ENCODE measurements at places on chromosomes 1 and 21.

DNA sequence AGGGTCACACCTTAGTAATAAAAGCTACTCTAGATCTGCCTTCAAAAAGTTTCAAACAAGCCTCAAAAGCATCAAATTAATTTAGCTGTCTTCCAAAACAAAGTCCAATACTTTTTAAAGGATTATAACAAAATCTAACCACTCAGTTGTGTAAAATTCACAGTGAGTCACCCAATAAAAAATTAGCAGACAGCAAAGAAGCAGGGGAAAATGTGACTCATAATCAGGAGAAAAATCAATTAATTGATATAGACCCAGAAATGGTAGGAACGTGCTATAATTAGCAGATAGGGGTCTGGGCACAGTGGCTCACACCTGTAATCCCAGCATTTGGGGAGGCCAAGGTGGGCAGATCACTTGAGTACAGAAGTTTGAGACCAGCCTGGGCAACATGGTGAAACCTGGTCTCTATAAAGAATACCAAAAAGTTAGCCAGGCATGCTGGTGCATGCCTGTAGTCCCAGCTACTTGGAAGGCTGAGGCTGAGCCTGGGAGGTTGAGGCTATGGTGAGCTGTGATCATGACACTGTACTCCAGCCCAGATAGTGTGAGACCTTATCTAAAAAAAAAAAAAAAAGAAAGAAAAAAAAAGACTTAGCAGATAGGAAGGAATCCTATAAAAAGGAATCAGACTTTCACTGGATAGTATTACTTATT is 8.1 kb upstream of the MYOG start:
- no peak for DNase-seq

DNA sequence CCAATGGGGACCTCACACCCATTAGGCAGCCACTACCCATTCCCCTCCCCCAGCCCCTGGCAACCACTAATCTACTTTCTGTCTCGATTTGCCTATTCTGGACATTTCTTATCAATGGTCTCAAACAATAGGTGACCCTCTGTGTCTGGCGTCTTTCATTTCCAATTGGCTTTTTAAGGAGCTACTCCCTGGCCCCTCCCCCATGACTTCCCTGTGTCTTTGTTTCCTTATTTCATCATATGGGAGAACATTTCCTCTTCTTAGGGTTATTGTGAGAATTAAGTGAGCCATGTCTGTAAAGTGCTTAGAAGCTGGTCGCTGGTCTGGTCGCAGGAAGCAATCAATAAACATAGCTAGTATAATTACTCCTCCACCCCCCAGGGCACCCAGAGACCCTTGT is 80.9 kb downstream of the SPSB1 start:
- no peak for DNase-seq

DNA sequence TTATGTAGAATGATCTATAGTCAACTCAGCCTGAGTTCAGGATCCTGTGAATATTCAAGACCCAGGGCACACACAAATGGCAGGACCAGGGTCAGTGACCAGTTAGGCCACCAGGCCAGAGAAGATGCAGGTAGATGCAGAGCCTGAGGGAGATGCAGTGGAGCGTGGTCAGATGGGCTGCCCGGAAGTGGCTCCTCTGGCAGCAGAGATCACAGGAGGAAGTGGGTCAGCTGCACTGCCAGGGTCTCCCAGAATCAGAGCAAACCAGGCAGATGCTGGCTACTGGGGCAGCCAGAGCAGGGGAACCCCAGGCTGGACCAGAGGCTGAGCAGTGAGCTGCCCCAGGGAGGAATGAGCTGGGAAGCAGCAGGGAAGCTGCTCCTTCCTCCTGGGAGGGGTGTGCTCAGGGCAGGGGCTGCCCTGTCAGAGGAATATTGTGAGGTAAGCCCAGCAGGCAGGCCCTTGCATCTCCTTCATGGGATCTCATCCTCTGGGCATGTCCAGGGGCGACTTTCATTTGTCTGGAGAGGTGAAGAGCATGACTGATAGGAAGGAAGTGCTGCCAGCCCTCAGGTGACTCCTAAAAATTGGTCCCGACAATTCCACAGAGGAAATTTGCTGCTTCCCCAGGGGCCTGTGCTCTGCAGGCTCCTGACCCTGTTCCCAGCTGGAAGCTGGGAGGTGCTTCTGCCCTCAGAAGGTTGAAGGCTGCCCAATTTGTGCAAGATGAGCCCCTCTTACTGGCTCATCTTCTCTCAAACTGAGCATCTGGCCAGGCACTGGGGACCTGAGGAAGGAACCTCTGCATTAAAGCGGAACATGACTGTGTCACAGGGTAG is 49.3 kb downstream of the STUM start:
- DNase-seq: no peak

GRCh38 chr1:38827318-38827717 is 32.3 kb downstream of the RRAGC start:
- DNase-seq: no peak

DNA sequence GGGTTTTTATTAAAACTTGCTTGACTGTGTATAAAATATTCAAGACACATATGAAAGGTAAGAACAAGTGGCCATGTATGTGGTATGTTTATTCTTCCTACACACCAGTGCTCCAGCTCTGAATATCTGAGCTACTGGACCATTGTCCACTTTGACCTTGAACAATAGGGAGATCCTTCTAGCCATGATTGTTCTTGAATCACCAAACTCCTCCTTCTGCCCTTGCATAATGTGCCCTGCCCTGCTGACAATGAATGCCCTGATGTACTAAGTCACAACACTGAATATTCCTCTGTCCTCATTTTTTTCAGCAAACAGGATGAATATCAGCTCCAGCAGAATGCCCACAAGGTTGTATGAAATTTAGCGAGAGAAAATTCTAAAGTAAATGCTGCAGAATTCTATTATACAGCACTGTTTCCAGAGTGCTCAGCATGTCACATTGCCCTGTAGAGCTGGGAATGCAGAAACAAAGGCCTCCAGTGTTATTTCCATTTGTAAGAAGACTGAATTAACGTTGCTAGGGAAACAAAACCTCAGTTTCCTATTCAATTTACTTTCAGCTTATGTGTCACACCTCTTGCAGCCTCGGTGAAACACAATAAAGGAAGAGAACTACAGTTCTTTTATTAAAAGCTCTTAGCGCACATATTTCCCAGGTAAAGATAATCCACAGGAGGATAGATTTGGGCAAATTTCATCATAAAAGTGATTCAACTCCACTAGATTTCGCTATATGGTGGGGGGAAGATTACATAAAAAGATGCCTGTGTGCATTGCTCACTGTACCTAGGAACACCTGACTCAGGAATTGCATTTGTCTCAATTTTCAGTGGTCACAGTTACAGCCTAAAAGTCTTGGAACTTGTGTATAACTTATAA is 187.4 kb upstream of the ATP1B1 start:
- DNase-seq: no peak

DNA sequence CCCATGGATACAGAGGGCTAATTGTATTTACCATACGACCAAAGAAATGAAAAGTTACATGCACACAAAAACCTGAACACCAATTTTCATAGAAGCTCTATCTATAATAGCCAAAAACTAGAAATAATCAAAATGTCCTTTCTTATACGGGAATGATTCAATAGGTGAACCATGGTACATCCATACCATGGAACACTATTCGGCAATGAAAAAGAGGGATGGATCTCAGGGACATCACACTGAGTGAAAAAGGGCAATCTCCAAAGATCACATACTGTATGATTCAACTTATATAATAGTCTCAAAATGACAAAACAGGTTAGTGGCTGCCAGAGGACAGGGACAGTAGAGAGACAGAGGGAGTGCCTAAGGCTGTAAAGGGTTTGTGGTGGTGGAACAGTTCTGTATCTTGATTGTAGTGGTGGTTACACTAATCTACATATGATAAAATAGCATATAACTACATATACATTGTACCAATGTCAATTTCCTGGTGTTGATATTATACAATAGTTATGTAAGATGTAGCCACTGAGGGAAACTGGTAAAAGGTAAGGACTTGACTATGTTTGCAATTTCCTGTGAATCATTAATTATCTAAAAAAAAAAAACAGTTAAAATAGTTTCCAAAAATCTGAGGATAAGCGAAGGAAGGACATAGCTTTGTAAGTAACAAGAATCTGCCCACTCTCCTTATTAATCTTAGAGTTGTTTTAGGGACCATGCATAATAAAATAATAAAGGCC is 3.7 kb downstream of the RSBN1 start:
- no peak for DNase-seq

DNA sequence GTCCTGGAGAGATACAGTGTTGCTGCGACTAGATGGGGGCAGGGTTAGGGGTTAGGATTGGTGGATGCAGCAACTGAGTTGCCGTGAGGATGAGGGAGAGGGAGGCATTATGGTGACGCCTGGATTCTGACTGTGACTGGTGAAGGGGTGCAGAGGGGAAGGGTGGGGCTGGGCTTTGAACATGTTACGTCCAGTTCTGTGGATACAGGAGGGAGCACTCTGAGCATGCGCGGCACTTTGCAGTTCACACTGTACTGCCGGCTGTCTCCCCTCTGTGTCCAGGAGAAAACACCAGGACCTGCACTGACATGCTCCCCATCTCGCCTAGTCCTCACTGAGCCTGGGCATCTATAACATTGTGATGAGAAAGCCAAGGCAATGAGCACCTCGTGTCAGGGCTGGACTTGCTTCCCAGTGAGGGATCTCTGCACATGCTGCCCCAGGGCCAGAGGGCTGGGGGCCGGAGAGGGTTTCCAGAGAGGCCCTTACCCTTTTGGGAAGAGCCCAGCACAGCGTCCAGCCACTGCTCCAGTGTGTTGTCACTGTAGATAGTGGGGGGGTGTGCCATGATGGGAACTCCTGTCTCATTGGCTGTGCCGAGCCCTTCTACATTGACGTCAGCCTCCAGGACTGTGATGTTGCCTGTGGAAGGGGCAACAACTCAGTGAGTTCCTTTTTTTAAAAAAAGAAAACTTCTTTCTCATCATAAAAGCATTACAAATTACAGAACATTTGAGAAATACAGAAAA is 7.6 kb downstream of the FAM151A start:
- DNase-seq: no peak

- DNase-seq: no peak
Observed at GRCh38 chr1:18795002-18795689, 64.3 kb downstream of the TAS1R2 start.

GRCh38 chr1:12634696-12635202 is 9.1 kb upstream of the AADACL4 start:
- DNase-seq: no peak

- no peak for DNase-seq
Observed at GRCh38 chr1:221093903-221094791, 214.9 kb downstream of the HLX start.

All from stimulated activated CD4-positive, alpha-beta T cell treated with anti-CD3 and anti-CD28 coated beads, Interleukin-4, amount 100 ng/mL, for 48 hours (primary cell).